Glutamatergic neuron (in vitro differentiated cells): ENCODE measurements at places on chromosomes 16 and 17.

- H3K27me3 ChIP-seq, result no peaks in the 10 kb centered on the region
- no peak overlapping the region for H3K27ac ChIP-seq
- peaks cover 8% of the 10 kb centered on the region for H3K36me3 ChIP-seq
- no peaks in the 10 kb centered on the region for H3K4me1 ChIP-seq
- no peak overlapping the region for H3K4me3 ChIP-seq
Measured at GRCh38 chr16:76800196-76800595, 390.8 kb upstream of the MON1B start.

DNA sequence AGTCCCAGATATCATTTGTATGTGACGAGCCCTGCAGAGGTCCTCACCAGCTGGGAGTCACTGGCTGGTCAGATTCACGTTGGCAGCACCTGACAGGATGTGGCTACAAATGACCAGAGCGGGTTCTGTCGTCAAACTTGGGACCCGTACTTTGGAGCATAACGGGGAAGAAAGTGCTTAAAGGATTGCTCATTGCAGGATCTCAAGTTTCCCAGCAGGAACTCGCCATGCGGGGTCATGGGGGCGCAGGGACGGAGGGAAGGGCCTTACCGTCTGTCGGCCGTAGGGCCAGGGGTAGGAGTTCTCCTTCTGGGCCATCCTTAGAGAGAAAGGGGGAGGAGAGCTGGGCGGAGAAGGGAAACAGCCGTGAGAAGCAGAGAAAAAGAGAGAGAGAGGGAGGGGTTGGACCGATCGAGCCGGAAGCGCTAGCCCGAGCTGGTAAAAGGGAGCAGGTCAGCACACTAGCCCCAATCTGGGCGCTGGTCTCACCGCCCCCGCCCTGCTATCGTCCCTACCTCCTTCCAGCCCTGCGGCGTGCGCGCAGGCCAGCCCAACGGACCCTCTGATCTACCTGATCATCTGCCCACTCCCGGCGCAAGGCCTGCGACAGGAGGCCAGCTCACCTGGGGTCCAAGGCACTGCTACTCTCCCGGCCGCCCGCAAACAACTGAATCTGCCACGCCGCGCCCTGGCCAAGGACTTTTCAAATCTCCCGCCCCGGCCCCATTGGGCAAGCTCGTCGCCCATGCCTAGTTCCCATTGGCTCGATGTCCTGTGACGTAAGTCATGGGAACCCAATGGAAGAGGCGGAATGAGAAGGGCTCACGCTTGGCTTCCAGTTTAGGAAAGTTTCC is at the start of gene AURKB:
Gene AURKB (minus strand): TSS at position 669 of the 854 bp plus-strand sequence. CDS start 351 bp downstream, at position 318.
- H3K27ac ChIP-seq, result peak within 1 kb of the TSS; percentile 55
- H3K27me3 ChIP-seq, result peaks cover 3% of the 10 kb centered on the region
- peak within 1 kb of the TSS; percentile 98 for H3K4me3 ChIP-seq

- H3K27ac ChIP-seq, result peak overlapping the region; percentile 52
- peak overlapping the region; percentile 61 for H3K4me3 ChIP-seq
- DNase-seq, result peak; percentile 45
- H3K4me1 ChIP-seq, result peaks cover 12% of the 10 kb centered on the region
- H3K27me3 ChIP-seq, result no peaks in the 10 kb centered on the region
Measured at GRCh38 chr17:72053449-72053848, 67.4 kb upstream of the SOX9 start.

DNA sequence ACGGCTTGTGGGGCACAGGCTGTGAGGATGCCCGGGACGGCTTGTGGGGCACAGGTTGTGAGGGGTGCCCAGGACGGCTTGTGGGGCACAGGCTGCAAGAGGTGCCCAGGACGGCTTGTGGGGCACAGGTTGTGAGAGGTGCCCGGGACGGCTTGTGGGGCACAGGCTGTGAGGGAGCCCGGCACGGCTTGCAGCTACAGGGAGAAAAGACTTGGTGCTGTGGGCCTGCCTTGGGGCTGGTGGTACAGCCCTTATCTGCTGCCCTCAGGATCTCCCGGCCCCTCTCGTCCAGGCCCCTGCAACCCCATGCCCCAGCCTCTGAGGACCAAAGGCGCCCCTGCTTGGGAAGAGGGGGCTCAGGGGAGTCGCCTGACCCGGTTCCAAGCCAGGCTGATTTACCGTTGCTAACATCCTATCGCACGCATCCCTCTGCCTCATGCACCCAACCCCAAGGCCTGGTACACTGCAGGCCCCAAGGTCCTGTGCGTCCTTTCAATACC is 5.0 kb upstream of the HBM start:
- H3K36me3 ChIP-seq, result peaks cover 5% of the 10 kb centered on the region
- H3K4me1 ChIP-seq, result peaks cover 6% of the 10 kb centered on the region
- H3K4me3 ChIP-seq, result no peak overlapping the region
- H3K27me3 ChIP-seq, result peaks cover 7% of the 10 kb centered on the region
- DNase-seq, result no peak

DNA sequence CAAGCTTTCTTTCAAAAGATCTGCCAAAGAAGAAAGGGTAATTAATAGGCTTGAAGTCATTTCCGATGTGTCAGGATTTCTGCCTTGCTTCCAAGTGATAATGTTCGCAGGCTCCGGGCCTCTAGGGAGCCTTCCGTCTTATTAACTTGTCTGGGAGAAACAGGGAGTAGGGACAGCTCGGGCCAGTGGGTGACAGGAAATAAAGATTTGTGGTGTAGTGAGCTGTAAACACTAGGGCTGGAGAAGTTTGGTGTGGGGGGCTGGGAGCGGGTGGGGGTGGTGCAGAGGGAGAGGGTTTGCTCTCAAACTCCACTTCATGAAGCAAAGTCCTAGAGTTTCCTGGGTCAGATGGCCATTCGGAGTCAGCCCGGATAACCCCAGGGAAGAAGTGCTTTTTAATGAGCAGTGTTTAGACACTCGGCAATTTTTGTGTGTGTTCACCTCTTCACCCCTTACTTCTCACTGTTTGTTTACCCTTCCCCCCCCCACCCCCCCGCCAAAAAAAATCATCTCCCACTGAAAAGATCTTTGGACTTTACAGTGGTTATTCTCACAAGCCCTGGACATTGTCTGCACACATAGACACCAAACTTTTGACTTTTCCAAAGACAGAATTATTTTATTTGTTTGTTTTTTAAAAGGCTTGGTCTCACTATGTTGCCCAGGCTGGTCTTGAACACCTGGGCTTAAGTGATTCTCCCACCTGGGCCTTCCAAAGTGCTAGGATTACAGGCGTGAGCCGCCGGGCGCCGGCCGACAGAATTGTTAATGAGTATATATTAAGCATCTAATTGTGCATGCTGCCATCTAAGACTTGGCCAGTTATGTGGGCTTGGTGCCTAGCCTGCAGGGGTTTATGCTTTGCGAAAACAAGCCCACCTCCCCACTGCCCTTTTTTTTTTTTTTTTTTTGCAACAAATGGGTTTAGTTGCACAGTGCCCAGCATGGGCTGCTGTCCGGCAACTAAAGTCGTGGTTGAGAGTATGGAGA is 196.4 kb downstream of the CCDC182 start:
- no peak for DNase-seq
- H3K27ac ChIP-seq, result no peak overlapping the region
- peak overlapping the region; percentile 50 for H3K4me3 ChIP-seq

DNA sequence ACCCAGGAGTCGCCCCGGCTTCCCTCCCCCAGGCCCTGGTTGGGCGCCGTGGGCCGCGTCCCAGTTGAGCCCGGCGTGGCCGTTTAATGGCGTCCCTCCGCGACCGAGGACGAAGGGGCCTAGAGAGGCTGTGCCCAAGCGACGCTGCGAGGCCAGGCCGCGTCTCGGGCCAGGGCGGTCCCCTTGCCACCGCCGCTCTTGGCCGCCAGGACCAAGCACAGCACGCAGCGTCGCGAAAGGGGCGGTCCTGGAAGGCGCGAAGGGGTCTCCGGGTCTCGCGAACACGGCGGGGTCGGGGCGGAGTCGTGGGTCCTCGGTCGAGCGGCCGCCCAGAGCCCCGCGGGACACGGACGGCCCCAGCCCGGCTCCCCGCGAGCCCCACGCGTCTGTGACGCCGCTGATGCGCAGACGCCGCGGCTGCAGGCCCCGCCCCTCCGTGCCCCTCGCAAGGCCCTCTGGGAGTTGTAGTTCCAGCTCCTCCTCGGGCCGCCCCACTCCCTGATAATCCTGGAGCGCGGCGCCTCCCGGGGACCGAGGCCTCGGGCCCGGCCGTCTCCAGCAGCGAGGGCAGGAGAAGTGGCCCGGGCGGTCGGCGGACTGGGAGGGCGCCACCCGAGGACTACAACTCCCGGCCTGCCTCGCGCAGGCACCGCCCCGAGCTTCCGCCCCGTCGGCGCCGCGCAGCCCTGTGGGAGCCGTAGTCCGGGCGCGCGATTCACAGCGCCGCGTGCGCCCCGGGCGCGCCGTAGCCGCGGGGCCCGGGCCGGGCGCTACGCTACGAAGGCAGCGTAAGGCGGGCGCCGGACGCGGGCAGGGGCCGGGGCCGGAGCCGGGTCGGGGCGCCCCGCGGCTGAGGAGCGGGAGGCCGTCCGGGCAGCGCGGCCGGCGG is at the start of gene CAPN15:
Gene CAPN15 (plus strand): TSS at position 698 of the 889 bp plus-strand sequence. CDS start 19,127 bp downstream, outside the sequence.
- H3K4me3 ChIP-seq, result peak within 1 kb of the TSS; percentile 93
- peaks cover 16% of the 10 kb centered on the region for H3K27me3 ChIP-seq
- peak within 1 kb of the TSS; percentile 97 for H3K27ac ChIP-seq
- DNase-seq, result peak; percentile 93

GRCh38 chr17:64056269-64057005 is 36.0 kb upstream of the ICAM2 start:
- no peak overlapping the region for H3K27ac ChIP-seq
- DNase-seq, result no peak
- no peaks in the 10 kb centered on the region for H3K36me3 ChIP-seq

- H3K27ac ChIP-seq, result no peak overlapping the region
- H3K4me1 ChIP-seq, result no peaks in the 10 kb centered on the region
- DNase-seq, result no peak
- no peak overlapping the region for H3K4me3 ChIP-seq
Measured at GRCh38 chr16:78727536-78727935, 628.1 kb downstream of the WWOX start.

GRCh38 chr16:9151597-9151996 is 60.2 kb downstream of the HAPSTR1 start:
- no peak overlapping the region for H3K27ac ChIP-seq
- DNase-seq, result no peak
- H3K36me3 ChIP-seq, result peaks cover 12% of the 10 kb centered on the region
- H3K27me3 ChIP-seq, result peaks cover 4% of the 10 kb centered on the region

GRCh38 chr17:82239926-82240505 is 11.2 kb downstream of the SLC16A3 start:
- no peak for DNase-seq
- H3K27me3 ChIP-seq, result peaks cover 12% of the 10 kb centered on the region
- peaks cover 14% of the 10 kb centered on the region for H3K4me1 ChIP-seq
- peak overlapping the region; percentile 82 for H3K27ac ChIP-seq

DNA sequence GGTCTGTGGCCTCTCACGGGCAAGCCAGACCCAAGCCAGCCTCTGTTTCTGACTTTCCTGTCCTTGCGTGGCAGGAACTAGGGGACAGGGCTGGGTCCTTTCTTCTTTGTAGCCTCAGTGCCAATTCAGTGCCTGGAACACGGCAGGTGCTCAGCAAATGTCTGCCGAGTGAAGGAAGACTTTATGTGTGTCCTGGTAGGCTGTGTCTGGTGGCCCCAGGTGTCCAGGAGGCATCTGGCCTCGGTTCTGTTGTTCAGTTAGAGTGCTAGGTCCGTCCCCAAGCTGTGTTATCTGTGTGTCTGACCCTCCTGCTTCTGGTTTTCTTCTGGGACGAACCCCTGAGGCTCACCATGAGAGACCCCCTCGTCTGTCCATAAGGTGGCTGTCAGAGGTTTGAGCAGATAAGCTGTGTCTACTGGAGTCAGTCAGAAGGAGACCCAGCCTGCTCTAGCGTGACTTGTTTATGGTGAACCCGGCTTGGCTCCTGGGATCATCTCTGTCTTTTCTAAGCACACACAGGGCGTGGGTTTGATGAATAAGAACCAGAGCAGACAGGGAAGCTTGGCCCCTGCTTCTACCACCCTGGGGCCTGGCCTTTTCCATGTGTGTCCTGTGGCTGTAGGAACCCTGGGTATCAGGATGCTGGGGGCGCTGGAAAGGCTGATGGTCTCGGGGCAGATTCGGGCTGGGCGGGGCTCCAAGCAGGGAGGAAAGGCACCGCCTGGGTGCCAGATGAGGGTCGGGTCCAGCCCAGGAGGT is 39.3 kb downstream of the ENGASE start:
- no peaks in the 10 kb centered on the region for H3K36me3 ChIP-seq
- no peak overlapping the region for H3K4me3 ChIP-seq
- DNase-seq, result no peak
- H3K27me3 ChIP-seq, result peaks cover 14% of the 10 kb centered on the region
- no peaks in the 10 kb centered on the region for H3K4me1 ChIP-seq

GRCh38 chr16:3857189-3858043 is 23.1 kb downstream of the CREBBP start:
- H3K36me3 ChIP-seq, result no peaks in the 10 kb centered on the region
- H3K4me3 ChIP-seq, result no peak overlapping the region
- no peak for DNase-seq
- peaks cover 50% of the 10 kb centered on the region for H3K4me1 ChIP-seq

DNA sequence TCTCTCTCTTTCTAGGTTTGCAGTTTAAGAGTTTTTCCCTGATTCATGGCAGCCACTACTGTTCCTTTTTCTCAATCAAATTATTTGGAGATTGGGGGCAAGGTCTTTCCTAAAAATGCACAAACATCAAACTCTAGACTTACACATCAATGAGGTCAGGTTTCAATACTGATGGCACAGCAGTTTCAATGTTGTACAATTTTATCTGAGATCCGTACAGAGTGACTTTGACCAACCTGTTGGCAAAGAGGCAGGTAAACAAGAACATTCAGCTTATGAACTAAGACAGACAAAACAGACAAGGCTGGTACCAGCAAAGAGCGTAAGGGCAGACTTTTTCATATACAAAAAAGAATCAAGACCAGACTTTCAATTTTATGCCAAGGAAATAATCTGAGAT is 58.0 kb upstream of the GSG1L start:
- H3K4me3 ChIP-seq, result no peak overlapping the region
- H3K27me3 ChIP-seq, result no peaks in the 10 kb centered on the region
- no peak overlapping the region for H3K27ac ChIP-seq
- H3K36me3 ChIP-seq, result no peaks in the 10 kb centered on the region
- no peaks in the 10 kb centered on the region for H3K4me1 ChIP-seq

DNA sequence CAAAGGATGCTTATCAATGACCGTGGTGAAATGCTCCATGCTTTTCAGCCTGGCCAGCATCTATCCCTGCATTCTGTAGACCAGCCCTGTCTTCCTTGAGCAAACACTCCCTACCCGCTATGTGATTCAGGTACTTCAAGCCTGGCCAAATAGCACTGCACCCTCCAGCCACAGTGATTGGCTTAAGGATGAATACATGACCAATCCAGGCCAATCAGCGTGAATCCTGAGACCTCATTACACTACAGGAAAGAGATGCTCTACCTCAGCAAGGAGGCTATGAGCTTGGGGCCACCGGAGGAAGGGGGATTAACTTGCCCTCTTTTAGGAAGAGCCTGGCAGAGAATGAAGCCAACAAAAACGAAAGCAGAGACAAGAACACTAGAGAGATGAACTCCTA is 162.5 kb downstream of the ZNF423 start:
- peaks cover 39% of the 10 kb centered on the region for H3K4me1 ChIP-seq
- H3K27me3 ChIP-seq, result peaks cover 7% of the 10 kb centered on the region
- no peak overlapping the region for H3K4me3 ChIP-seq
- DNase-seq, result no peak
- H3K27ac ChIP-seq, result no peak overlapping the region

- peaks cover 7% of the 10 kb centered on the region for H3K27me3 ChIP-seq
- peak overlapping the region; percentile 96 for H3K4me3 ChIP-seq
- H3K27ac ChIP-seq, result peak overlapping the region; percentile 40
- H3K36me3 ChIP-seq, result no peaks in the 10 kb centered on the region
- peaks cover 9% of the 10 kb centered on the region for H3K4me1 ChIP-seq
Measured at GRCh38 chr17:35242158-35242804, 591 bp upstream of the SLFN5 start.
